RPMI7951 (cell line): ENCODE measurements at places on chromosomes 7 and 10.
A peak's percentile ranks its signal among the peaks of the same experiment; 100 is the strongest.

- DNase-seq = peak; percentile 85
Measured at GRCh38 chr7:30974605-30975255, 11.0 kb downstream of the GHRHR start.

- DNase-seq = no peak
Measured at GRCh38 chr10:93599778-93600177, 1.3 kb downstream of the RBP4 start.

GRCh38 chr7:21568762-21569161 lies 25.9 kb downstream of the DNAH11 start:
- DNase-seq = no peak

DNA sequence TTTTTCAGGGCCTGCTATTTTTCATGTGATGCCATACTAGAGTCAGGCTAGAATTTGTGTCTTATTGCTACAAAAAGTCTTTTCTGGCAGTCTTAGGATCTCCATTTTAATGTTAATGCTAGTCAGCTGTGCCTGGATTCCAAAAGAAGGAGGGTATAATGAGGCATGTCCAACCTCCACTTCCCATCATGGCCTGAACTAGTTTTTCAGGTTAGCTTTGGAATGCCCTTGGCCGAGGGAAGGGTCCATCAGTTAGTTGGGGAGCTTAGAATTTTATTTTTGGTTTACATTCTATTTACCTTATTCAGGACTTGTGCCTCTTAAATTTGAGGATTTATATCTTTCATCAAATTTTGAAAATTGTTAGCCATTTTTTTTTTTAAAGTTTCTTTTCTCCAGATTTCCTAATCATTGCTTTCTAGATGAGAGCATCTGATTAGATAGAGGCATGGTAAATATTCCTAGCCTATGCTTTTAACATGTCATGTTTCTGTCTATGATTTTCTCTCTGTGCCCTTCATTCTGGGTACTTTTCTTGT lies 6.5 kb upstream of the ZNF777 start:
- DNase-seq = no peak

- peak; percentile 87 for DNase-seq
Measured at GRCh38 chr7:128827248-128827958, 2.8 kb upstream of the FLNC start.

- DNase-seq = no peak
Measured at GRCh38 chr7:36957620-36958019, 233.3 kb upstream of the AOAH start.

DNA sequence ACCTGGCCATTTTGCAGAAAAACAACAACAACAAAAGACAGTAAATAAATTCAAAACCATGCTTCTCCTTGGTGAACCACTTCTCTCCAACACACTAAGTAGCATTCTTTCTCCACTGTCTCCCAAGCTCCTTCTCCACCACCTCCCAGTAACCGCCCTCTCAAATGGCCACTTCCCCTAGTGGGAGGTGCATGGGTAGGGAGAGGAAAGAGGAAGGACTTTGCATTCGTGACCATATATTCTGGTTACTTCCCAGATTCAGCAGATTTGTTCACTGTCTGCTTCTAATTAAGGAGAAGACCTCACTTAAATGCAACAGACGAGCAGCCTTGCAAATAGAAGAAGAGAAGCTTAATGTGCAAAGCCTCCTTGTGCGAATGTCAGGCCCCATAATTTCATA lies 166.8 kb downstream of the SORCS1 start:
- no peak for DNase-seq

GRCh38 chr10:31146491-31147209 lies 115.0 kb upstream of the ZNF438 start:
- DNase-seq = peak; percentile 99
